Stimulated activated CD8-positive, alpha-beta memory T cell treated with anti-CD3 and anti-CD28 coated beads, Interleukin-4, amount 100 ng/mL, for 24 hours (primary cell): ENCODE measurements at places on chromosomes 6 and 20.

DNA sequence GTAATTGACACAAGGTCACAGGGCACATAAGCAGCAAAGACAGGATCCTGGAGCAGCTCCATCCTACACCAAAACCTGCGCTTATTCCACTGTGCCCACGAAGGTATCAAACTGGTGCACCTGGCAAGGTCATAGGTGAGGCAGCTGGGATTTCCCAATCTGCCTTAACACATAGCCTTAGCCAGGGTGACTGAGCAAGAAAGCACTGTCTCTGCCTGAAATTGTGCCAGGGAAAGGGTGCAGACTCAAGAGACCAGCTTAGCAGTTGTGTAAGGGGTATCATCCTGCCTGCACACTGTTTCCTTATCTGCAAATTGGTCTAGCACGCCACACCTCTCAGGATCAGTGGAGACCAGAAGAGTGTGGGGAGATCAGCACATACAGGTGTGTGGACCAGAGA lies 82.8 kb downstream of the MAFB start:
- no peak for DNase-seq

DNA sequence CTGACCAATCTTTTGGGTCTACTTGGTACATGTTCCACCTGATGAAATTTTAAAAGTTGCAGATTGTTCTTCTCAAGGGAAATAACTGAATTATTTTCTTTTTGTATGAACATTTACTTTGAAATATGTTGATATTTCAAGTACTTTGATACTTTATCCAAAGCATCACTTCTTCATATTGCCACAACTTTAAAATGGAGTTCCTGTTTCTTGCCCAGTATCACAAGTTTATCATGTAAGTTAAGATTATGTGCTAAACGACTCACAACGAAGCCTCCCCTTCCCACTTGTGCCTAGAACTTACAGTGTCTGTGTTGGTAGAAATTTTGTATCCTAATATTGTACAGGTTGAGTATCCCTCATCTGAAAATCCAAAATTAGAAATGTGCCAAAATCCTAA lies 108.4 kb downstream of the ARID1B start:
- DNase-seq, result no peak

DNA sequence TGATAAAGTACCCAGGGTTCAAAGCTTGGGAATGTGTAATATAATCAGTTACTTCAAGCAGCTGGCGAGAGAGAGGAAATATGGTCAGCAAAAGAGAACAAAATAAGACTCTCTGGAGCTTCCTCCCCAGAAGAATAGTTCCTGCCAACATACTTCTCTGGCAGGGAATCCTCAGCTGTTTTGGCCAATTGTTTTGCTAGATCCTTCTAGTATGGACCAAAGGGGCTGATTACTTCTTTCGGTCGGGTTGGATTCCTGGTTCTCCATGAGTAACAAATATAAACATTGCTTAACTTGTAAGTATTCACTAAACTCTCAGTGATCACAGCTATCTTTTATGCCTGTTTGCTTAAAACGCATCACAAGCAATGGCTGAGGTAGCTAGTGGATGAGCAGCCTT lies 31.4 kb upstream of the FBXO9 start:
- no peak for DNase-seq

DNA sequence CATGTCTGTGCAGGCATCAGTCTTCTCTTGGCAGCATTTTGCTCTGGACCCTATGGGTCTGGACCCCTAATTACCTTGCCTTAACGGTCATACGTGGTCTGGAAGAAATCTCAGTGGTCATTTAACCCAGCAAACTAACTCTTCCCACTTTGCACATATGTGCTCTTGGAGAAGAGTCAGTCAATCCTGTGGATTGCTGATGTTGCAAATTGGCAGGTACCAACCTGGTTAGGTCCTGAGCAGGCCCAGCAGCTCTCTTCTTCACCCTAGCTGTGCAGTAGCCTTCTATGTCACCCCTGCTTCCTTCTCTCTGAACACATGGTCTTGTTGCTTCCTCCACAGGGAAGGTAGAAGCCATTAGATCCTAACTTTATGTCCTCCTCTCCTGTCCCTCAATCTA lies 1.6 kb downstream of the CEP43 start:
- no peak for DNase-seq

DNA sequence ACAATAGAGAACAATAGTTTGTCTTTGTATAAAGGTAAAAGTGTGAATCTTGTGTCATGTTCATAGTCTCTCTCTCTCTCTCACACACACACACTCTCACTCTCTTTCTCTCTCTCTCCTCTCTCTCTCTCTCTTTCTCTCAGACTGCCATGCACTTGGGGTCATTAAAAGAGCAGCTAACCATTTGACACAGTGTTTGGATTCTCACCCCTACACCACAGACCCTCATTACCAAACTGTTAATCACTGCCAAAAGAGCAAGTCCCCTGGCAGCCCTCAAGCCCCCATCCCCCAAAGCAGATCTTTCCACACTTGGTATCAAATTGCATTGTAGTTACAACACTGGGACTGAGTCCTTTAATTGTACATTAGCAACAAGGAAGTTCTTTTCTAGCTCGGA lies 305.8 kb upstream of the RSPO3 start:
- DNase-seq, result no peak

- DNase-seq, result peak; percentile 78
These were observed at the start of gene KCNK5 for GRCh38 chr6:39228992-39229767. TSS of gene KCNK5 (minus strand) at chr6:39229475. CDS start at chr6:39229111, 364 bp downstream.

DNA sequence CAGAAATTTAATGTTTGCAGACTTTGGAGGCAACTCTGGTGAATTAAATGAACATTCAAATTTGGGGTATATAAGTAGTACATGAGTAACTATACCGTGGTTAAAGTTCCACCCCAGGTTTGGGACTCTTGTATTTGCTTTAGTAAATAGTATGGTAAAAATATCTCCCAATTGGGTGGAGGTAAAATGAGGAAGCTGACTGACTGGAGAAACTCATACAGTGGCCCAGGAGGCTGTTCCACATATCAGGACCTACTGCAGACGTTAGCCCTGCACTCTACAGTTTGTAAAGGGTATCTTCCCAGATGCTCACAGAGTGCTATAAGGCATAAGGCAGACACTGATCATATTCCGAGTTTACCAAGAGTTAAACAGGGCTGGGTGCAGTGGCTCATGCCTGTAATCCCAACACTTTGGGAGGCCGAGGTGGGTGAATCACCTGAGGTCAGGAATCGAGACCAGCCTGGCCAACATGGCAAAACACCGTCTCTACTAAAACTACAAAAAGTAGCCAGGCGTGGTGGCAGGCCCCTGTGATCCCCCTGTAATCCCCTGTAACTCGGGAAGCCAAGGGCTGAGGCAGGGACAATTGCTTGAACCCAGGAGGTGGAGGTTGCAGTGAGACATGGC lies 53.7 kb downstream of the CPXM1 start:
- no peak for DNase-seq

GRCh38 chr6:34559651-34560365 lies 3.7 kb upstream of the SPDEF start:
- no peak for DNase-seq

DNA sequence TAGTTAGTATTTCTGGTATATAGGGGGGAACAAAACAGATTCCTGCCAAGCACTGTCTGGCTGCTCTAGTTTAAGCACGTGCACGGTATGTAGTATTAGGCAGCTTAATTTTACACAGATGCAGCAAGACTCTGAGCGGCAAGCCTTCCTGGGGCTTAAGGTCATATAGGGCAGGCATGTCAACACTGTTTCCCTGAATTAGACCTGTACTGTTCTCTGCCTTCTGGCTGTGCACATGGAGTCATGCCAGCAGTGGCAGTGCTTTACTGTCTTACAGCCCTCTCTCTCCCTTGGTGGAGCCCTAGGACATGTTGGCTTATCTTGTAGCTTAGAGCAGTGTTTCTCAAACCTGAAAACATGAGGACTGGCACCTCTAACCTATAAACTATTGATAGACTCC lies 56.6 kb downstream of the PHF20 start:
- no peak for DNase-seq

GRCh38 chr6:40807484-40807883 lies 220.3 kb upstream of the LRFN2 start:
- DNase-seq, result no peak

DNA sequence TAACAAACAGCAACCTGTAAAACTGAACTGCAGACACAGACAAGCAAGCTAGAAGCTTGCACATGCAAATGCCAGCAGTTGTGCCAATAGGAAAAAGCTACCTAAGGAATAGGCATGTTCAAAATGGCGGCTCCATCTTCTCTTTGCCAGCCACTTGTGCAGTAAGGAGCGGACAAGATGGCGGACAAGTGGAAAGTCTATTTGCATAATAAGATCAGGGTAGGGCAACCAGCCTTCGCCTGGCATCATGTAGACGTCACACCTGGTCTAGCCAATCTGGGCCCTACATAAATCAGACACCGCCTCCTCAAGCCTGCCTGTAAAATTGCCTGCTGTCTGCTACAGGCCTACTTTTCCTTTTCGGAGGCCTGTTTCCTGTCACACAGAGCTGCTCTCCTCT lies 18.0 kb downstream of the C6orf52 start:
- no peak for DNase-seq

DNA sequence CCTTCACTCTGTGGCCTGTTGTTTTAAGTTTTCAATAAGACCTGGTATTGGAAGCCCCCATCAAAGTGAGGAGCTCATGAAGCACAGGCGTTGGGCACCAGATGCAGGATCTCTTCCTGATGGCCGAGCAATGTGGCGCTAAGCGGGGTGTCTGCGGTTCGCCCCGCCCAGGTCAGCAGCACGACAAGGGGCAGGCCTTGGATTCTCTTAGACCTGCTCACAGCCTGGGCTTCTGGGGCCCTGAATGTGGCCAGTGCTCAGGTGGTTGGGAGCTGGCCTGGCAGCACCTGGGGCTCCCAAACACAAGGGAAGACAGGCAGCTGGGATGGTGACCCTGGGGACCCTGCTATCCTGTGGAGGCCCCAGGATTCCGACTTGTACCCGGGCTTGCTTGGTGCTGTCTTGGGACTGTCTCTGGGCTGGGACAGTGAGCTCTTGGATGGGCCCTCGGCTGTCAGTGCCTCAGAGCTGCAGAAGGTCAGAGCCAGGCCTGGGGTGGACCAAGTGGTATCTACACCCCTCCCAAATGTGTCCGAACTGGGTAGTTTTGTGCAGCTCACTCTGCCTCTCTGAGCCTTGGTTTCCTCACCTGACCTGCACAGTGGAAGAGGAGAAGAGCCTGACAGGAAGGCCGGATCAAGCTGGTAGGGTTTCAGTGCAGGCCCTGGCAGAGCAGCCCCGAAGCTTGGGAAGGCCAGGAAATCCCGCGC lies 69.1 kb downstream of the PHACTR3 start:
- no peak for DNase-seq

DNA sequence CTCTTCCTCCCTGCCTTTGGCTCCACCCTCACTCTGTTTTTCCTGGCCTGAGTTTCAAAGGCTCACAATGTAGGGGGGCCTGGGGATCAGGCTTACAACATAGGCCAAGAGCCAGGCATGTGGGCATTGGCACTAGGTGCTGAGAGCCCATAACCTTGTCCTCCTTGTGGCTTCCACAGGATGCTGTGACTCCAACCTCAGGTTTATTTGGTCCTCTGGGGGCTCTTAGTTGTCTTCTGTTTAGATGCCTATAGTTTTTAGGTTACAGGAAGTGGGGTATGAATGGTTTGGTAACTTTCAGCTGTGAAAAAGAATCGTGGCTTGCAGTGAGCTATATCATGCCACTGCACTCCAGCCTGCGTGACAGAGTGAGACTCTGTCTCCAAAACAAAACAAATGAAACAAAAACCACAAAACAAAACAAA lies 25.6 kb downstream of the MMP24 start:
- DNase-seq, result no peak

DNA sequence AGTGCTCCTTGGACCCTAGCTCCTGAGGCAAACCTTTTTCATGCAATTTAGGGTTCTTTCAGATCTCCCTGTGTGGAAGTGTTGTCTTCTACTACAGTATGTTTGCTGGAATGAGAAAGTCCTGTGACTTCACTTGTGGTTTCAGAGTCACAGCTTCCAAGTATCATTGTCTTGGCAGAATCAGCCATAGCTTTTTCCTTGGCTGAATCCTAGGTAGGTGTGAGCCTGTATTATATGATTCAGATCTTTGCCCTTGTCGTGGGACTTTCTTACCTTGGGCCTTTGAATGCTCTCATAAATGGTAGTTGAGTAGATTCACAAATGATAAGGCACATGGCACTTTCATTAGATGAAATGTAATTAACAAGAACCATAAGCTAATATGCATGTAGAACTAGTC lies 16.5 kb downstream of the CARMIL1 start:
- DNase-seq, result no peak

DNA sequence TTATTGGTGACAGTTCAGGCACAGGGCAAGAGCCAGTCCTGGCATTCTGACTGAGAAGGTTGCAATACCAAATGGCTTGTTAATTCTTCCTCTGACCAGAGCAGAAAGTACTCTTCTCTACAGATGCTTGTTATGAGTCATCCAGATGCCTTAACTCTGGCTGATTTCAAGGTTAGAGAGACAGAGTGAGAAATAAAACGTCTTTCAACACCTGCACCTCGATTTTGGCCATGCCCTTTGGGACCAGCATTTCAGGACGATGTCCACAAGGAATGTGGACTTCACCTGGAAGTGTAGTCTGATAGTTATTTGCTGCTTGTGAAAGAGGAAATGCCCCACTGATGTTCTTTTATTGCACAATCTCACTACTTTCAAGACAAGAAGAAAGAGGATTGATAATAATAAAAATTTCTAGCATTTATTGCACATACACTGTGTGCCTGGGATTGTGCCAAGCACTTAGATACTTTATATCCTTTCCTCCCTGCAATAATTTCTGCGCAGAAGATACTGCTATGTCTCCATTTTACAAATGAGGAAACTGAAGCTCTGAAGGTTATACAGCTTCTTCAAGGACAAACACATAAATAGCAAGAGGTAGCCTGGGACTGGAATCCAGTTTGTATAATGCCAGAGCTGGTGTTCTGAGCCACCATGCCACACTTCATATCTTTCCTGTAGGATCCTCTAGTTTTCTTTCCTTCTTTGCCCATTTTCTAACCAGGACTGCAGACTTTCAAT lies 33.5 kb upstream of the MCM3 start:
- no peak for DNase-seq

DNA sequence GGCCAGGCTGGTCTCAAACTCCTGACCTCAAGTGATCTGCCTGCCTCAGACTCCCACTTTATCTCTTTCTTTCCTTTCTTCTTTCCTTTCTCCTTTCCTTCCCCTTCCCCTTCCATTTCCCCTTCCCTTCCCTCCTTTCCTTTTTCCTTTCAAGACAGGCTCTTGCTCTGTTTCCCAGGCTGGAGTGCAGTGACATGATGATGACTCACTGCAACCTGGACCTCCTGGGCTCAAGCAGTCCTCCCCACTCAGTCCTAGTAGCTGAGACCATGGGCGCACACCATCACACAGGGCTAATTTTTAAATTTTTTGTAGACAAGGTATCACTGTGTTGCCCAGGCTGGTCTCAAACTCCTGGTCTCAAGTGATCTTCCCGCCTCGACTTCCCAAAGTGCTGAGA lies 377.6 kb upstream of the ZFP64 start:
- DNase-seq, result no peak

DNA sequence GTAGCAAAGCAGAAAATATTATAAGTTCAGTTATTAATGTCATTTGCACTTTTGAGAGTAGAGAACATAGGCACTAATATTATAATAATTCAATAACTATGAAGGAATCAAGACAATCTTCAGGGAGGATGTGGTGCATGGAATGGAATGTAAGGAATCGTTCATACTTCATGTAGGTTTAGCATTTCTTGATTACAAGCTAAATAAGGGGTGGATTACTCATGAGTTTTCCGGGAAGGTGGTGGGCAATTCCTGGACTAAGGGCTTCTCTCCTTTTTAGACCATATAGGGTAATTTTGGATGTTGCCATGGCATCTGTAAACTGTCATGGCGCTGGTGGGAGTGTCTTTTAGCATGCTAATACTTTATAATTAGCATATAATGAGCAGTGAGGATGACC lies 9.1 kb upstream of the BTNL2 start:
- no peak for DNase-seq

GRCh38 chr6:138410048-138410735 lies 6.2 kb downstream of the HEBP2 start:
- no peak for DNase-seq

- DNase-seq, result no peak
These were observed 10.7 kb downstream of the ANKRD6 start for GRCh38 chr6:89443658-89444057.
